ENCODE measurements at places on chromosomes 4 and X.

GRCh38 chr4:97475621-97476020 lies 667.7 kb downstream of the STPG2 start:
- no peak for DNase-seq

- no peak for DNase-seq
Measured at GRCh38 chrX:124239911-124240310, 92.5 kb upstream of the TEX13D start.

DNA sequence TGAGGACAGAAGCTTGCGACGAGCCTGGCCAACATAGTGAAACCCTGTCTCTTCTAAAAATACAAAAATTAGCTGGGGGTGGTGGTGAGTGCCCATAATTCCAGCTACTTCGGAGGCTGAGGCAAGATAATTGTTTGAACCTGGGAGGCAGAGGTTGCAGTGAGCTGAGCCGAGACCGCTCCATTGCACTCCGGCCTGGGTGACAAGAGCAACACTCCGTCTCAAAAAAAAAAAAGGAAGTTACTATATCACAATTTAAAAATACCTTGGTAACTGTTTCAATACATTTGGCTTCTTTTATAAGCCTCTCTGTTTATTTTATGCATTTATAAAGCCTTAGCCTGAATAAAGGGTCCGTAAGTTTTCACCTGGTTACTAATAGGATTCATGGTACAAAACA lies 46.6 kb upstream of the CHRNA9 start:
- DNase-seq, result no peak

DNA sequence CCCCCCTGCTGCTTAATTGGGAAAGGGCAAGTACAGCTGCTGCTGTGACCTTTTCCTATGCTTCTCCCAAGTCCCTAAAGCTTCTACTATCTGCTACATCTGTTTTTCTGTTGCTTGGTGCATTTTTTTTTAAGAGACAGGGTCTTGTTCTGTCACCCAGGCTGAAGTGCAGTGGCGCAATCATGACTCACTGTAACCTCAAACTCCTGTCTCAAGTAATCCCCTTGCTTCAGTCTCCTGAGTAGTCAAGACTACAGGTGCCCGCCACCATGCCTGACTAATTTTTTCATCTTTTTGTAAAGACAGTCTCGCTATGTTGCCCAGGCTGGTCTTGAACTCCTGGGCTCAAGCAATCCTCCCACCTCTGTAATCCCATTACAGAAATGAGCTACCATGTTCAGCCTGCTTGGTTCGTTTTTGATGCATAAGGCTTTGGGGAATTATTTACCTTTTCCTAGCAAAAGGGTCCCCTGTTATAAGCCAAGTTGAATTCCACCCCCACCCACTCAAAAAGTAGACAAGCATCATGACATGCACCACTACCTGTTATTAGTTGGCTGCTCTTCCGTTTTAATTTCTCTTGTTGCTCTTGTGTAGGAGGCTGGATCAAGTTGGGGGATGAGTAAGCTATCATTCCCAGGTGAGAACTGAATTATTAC lies 39.6 kb downstream of the DGKK start:
- DNase-seq, result no peak

GRCh38 chr4:10157478-10158332 lies 41.1 kb upstream of the WDR1 start:
- peak; percentile 65 for DNase-seq

DNA sequence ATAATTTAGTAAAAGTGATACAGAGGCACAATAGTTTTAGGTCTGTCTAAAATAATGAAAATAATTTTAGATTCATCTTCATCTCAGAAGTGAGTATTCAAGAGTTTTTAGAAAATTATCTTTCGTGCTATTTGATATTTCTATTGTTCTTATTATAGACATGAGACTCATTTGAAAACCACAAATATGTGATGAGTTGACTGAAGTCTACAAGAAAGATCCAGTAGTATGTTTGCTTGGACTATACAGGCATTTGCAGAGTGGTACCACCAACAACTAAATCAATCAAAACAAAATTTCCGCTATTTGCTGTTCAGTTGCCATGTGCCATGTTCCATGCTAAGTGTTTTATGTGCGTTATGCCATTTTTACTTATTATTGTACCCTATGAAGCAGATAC lies 1318.5 kb downstream of the STIM2 start:
- no peak for DNase-seq

GRCh38 chrX:125170459-125170858 lies 149.2 kb upstream of the TEX13C start:
- no peak for DNase-seq

GRCh38 chr4:16843831-16844508 lies 54.5 kb downstream of the LDB2 start:
- no peak for DNase-seq

- no peak for DNase-seq
Measured at GRCh38 chr4:37535872-37536271, 150.3 kb downstream of the RELL1 start.

DNA sequence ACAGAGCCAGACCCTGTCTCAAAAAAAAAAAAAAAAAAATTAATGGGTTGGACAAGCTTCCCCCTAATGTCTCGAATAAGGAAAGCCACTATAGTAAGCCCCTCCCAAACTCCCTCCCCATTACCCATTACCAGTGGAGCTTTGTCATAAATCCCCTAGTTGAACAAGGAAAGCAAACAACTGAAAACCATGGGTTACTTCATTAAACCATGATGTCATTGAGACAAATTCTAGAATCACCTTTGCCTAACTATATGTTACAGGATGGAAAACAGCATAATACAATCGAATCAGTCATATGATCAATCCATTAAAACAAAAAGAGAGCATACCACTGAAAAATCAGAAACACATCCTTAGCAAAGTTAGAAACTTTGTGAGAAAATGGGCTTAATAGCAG lies 8.2 kb downstream of the ARAP2 start:
- no peak for DNase-seq

- no peak for DNase-seq
Measured at GRCh38 chrX:70979136-70979762, 48.4 kb upstream of the SLC7A3 start.

DNA sequence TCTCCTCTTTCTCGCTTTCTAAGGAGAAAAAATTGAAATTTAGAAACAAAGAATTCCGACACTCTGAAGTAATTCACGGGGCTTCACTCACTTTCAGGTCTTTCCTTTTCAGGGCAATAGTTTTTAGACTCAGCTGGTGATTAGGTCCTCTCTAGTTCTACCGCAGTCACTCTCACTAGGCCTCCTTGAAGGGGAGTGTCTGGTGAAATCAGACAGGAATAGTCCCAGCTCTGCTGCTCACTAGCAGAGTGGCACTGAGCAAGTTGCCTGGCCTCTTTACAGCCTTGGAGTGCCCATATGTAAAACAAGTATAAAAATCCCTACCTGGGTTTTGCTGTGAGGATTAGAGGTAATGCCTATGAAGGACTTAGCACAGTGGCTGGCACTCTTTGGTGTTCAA lies 64.1 kb downstream of the NEUROG2 start:
- no peak for DNase-seq

GRCh38 chrX:49269767-49270248 lies at the start of gene PPP1R3F:
PPP1R3F (plus strand) TSS chrX:49269793; CDS start chrX:49269870, 77 bp downstream.
- no peak for DNase-seq

- peak; percentile 12 for DNase-seq
Measured at GRCh38 chr4:118850488-118851173, 14.7 kb upstream of the SEC24D start.

GRCh38 chr4:24476282-24476681 lies 108.1 kb downstream of the DHX15 start:
- no peak for DNase-seq

- DNase-seq, result no peak
Measured at GRCh38 chrX:153408871-153409351, 2.4 kb upstream of the ZFP92 start.

DNA sequence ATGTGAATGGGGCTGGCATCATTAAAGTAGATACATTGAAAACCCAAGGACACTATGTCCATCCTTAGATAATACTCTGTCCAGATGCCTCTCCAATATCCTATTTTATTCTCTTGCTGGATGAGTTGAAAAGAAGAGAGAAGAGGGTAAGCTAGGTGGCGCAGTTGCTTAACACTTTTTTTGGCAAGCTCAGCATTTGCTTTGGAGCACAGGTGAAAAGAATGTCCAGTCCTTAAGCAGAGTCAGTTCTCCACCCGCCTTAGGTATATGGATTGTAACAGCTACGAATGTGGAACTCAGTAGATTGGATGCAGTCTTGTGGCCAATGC lies 208.4 kb downstream of the NWD2 start:
- peak; percentile 92 for DNase-seq

DNA sequence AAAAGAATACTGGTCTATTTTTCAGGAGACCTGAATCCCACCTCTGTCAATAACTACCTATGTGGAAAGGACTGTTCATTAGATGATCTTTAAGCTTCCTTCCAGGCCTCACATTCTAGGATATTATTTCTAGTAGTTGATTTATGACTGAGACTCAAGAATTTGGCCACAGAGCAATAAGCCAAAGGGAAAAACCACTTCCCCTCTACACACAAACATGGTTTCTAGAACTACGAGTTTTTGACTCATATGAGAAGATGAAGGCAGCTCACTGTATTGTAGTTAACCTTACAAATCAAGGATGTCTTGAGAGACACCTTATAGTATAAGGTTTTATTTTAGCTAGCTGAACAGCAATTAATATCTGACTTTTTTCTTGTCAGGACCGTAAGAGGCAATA lies 36.9 kb upstream of the GDPD2 start:
- no peak for DNase-seq

GRCh38 chrX:39766855-39767254 lies 330.9 kb downstream of the BCOR start:
- DNase-seq, result no peak

- no peak for DNase-seq
Measured at GRCh38 chr4:140223056-140223810, 69.2 kb upstream of the MAML3 start.

DNA sequence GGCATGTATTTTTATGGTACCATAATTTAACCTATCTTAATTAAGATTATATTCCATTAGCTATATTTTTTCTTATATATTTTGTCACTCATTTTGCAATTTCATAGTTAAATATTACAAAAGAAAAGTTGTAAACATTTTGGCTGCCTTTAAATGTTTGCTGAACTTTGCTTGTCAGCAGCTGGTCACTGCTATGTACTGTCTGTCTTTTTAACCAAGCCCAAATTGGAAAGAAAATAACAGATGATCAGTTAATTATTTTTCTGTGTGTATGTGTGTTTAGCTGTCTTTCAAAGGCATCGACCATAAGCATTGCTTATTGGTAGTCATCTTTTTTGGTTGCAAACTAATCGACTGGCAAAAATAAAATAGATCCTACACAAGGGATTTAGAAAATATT lies 54.4 kb upstream of the SMAD1 start:
- no peak for DNase-seq

GRCh38 chr4:17283832-17284231 lies 228.1 kb downstream of the QDPR start:
- no peak for DNase-seq

DNA sequence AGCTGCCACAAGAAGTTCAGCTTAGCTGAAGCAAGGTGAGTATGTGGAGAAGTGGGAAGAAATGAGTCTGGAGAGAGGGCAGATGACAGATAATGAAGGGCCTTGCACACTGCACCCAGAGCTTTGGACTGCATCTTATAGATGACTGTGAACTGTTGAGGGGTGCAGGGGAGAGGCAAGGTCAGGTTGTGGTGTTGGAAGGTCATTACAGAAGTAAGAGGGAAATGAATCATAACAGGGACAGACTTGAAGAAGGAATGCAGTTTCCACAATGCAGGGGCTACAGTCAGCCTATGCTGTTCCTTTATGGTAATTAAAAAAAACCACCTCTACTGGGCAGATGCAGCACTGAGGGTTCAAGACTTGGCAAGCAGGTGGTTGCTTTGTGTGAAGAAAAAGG lies 4.8 kb upstream of the IGFBP7 start:
- DNase-seq, result no peak

GRCh38 chr4:144223661-144224060 lies 83.1 kb upstream of the GYPA start:
- no peak for DNase-seq

- DNase-seq, result no peak
Measured at GRCh38 chrX:40262157-40263013, 164.6 kb upstream of the BCOR start.

GRCh38 chrX:17077361-17077760 lies 130.9 kb downstream of the REPS2 start:
- no peak for DNase-seq

DNA sequence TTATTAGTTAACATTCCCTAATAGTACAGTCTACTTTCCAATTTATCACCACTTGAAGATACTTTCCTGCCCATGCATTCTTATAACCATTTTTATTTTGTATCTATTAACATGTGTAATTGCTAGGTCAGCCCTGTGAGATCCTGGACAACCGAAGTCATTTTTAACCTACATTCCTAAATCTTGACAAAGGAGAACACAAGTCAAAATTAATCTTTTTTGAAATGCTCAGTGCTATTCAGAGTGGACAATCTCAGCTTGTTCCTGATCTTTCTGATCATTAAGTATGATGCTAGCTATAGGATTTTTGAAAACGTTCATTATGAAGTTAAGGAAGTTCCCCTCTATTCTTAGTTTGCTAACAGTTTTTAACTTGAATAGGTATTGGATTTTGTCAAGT lies 37.5 kb downstream of the ANXA10 start:
- DNase-seq, result no peak

DNA sequence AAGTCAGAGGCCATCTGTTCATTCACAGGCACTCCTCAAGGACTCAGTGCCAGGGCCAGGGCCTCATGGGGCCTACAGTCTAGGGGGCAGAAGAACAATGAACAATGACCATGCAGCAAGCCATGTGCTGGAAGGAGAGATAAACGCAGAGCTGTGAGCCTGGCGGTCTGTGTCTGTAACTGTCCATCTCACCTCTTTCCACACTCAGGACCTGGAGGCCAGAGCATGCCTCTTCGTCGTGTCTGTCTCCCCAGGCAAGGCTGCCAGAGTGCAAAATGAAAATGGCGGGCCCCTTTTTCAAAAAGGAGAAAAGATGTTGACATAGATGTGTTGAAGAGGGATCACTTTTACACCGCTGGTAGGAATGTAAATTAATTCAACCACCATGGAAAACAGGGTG lies 78.5 kb downstream of the MSX1 start:
- DNase-seq, result no peak

GRCh38 chr4:7390906-7391636 lies 43.7 kb downstream of the PSAPL1 start:
- DNase-seq, result no peak

DNA sequence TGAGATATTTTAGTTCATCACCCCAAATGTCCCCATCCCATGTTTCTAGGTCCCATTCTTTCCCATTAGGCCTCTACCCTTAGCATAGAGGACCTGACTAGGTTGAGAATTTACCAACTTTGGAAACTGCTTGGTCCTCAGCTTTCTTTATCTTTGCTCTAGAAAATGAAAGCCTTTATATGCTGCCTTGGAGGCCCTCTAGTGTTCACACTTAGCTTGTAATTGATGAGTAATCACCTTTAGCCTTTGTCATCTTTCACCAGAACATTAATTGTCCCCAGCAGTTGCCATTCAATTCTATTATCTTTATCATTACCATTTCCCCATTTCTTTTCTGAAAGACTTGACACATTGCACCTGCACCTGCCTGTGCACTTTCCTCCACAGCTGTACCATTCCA lies 589.2 kb upstream of the NR3C2 start:
- no peak for DNase-seq

GRCh38 chr4:74523096-74523495 lies 78.2 kb downstream of the AREG start:
- DNase-seq, result no peak

Data from NCI-H1417 (cell line).